ENCODE measurements at places on chromosomes 2 and 18.

GRCh38 chr2:128198656-128199055, 107.7 kb downstream of the UGGT1 start:
- DNase-seq = no peak

DNA sequence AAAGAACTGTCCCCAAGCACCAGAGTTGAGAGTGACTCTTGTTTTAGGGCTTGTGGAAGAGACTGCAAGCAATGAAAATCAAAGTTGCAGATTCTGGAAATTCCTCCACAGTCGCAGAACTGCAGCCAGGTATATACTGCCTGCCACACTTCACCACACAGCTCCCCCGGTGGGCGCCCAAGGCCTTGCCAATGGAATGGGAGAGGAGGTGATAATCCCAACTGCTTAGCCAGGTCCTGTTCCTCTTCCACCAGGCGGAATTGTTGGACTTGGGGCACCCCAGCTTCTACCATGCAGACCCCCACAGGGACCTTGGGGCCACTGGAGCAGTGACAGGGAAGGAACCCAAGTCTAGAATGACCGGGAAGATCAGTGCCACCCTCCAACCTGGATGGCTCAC, 4.8 kb upstream of the PDIA6 start:
- no peak for DNase-seq

GRCh38 chr2:231293163-231293562, 94.7 kb downstream of the ARMC9 start:
- DNase-seq = no peak

DNA sequence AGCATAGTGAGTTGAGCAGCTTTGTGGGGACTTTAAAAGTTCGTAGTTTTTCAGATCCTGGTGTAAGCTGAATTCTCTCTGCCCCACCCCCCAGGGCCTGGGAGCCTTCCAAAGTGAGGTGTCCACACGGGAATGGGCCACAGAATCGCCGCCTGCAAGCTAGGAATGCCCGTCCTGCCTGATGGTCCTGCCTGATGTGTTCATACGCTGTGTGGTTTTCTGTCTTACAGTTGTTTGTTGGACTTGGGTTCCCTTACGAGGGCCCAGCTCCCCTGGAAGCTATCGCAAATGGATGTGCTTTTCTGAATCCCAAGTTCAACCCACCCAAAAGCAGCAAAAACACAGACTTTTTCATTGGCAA, 158.7 kb downstream of the MGAT5 start:
- no peak for DNase-seq

- no peak for DNase-seq
Observed at GRCh38 chr2:86788881-86789686, 1.6 kb downstream of the CD8A start.

DNA sequence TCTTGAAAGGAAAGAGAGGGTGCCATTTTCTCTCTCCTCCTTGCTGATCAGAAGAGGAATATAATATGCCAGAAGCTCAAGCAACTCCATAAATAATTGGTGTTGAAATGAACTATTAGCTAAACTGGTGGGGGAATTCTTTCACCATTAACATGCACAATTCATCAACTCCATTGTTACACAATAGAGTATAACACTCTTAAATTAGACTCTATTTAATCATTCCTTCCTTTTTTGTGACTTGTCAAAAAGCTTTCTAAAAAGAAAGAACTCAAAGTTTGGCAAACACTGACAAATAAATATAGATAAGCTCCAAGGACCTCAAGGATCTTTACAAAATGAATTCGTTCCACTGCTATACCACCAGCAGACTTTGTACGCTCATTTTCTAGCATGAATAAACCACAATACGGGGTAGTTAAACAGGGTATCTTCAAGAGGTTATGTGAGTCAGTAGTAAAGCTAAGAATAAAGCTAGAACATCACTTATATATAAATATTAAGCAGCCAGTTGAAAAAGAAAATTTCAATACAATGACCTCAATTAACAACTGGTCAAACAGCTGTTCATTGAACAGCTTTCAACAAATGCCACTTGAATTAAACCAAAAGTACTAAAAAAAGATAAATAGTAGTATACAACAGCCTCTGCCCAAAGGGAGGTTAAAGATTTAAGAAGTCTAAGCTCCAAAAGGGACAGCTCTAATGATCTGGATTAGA, 6.4 kb downstream of the TRAK2 start:
- DNase-seq = no peak

GRCh38 chr2:71417300-71418202, 35.8 kb upstream of the DYSF start:
- peak; percentile 15 for DNase-seq

DNA sequence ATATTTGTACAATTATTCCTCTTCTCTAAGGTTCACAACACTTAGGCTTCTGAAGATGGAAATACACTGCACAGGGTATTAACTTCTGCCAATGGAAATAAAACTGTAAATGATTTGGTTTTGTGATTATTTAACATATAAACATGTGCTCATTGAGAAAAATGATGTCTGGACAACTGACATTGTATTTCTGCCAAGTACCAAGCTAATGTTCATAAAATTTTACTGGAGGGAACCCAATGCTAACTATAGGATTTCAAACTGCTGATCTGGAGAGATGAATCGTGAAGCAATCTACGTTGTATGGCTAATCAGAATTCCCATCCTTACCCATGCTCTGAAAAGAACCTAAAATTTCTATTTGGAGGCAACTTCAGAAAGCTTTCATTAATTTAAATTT, 279.7 kb downstream of the NRXN1 start:
- no peak for DNase-seq

DNA sequence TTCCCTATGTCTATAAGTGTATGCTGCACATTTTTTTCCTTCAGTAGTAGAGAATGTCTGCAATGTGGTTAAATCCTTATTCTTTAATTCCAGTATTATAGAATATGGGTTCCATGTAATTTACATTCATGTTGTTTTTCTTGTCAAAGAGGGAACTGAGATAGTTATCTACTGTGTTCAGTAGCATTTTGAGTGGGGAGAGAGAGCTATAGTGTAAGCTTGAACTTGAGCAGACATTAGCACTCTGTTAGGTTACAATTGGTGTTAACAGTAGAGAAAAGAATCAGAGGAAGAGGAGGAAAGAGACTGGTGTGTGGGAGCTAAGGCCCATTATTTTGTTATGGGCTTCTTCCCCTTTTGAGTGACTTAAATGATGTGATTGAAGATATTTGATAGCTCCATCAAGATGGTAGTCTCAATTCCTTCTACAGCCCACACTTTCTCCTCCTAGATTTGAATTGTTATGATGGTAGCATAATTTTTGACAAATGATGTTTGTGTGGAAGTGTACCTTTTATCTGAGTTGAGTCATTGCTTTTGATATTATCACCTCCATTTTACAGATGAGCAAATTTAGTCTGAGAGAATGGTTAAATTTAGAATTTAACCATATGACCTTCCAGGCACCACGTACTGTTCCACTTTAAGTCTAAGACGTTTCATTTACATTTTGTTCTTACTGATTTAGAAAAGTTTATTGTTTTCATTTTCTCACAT, 71.3 kb downstream of the FMNL2 start:
- DNase-seq = no peak

DNA sequence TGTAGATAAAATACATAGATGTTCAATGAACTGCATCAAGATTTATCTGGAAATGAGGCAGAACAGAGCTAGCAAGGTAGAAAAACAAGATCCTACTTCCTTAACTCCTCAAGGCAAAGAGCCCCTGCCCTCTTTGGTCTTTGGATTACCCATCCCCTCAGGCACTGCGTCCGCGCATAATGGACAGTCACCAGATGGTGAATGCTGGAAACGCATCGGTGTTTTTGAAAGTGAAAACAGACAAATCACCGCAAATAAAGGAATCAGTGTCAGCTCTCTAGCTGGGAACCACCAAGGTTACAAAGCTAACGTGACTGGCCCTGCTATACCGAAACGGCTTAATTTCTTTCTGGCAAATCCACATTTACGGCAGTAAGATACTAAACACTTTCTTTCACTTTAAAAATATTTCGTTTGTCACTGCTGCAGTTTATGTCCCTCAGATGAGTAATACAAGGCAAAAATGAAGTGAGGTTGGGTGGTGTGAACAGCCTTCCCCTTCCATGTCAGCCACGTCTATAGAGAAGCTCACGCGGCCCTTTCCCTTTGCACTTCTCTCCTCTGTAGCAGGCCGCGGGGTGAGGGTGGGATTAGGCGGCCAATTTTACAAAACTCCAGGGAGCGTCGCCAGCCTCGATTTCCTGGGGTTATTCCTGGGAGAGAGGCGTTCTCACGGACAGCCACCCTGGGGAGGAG, 627 bp upstream of the GALR1 start:
- no peak for DNase-seq

DNA sequence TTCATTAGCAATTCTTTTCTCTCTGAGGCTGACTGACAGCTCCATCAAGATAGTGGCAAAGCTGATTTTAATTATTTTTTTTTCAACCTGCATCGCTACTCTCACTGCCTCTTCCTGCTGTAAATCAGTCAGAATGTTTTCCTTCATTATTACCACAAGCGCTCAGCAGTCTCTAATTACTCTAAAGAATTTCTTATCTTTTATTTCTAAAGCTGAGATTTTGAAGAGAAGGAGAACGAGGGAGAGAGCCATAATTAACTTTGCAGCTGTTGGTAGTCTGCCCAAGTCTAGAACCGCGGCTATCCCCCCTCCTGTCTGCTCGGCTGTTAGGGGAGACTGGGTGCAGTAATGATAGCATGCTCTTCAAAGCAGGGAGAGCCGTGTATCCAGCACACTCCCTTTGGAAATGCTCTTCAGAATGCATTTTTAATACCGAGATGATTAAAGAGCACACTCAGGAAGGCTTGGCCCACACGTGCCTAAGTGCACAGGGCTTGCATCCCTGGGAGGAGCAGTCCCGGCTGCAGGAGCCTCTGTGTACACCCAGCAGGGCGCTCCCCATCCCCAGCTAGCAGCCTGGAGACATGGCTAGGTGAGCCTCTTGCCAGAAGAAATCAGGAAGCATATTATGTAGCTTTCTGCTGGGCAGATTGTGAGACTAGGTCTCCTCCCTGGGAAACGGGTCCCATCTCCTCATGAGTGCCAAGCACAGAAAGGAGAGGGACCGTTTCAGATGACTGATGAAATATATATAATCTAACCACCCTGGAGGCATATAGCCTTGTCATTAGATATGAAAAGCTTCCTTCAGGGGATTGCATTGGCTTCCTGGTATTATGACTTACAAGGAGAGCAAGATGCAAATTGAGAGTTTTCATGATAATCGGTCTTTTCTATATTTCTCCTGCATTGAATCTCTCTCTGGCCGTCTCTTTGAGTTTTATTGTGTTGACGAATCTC, 555.2 kb downstream of the CMPK2 start:
- DNase-seq = no peak

GRCh38 chr2:14552818-14553217, 79.7 kb upstream of the LRATD1 start:
- no peak for DNase-seq

DNA sequence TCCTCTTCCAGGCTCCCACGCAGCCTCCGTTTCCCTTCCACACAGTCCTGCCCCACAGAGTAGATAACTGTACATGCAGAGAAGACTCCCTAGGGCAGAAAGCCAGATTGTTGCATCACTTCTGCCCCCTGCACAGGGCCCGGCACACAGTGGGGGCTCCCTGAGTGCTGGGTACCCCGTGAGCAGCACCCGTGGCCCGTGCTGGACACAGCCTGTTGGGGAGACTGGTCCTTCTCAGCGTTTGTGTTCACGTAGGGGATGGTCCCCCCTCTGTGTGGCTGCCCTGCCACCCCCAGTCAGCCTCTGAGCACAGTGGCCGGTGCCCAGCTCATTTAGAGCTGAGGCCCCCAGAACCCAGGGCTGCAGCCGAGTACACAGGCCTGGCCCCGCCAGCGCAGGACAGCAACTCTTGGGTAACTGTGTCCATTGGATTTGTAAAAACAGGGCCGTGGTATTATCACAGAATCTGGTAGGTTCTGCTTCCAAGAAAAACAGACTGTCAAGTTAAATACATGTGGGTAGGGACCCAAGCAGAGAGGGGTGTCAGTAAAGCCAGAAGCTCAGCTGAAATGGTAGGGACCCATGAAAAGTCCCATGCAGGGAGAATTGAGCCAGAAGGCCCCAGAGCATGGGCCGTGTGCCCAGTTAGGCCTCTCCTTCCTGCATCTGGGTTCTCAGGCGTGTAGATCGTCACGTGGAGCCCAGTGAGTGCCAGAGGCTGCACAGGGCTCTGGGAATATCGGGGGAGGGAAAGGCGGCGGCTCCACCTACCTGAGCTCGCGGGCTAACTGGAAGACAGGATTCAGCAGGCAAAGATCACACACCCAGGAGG, 257.3 kb downstream of the ATAD2B start:
- DNase-seq = peak; percentile 79

- no peak for DNase-seq
Observed at GRCh38 chr2:129428086-129428660, 551.3 kb upstream of the RAB6C start.

Measured in NCI-H510A treated with DMSO at 0.1 percent for 48 hours (cell line).